Activated naive CD4-positive, alpha-beta T cell (primary cell): ENCODE measurements at places on chromosomes 3 and 15.

GRCh38 chr3:124775877-124776276, 45.6 kb downstream of the UMPS start:
- no peak for DNase-seq

DNA sequence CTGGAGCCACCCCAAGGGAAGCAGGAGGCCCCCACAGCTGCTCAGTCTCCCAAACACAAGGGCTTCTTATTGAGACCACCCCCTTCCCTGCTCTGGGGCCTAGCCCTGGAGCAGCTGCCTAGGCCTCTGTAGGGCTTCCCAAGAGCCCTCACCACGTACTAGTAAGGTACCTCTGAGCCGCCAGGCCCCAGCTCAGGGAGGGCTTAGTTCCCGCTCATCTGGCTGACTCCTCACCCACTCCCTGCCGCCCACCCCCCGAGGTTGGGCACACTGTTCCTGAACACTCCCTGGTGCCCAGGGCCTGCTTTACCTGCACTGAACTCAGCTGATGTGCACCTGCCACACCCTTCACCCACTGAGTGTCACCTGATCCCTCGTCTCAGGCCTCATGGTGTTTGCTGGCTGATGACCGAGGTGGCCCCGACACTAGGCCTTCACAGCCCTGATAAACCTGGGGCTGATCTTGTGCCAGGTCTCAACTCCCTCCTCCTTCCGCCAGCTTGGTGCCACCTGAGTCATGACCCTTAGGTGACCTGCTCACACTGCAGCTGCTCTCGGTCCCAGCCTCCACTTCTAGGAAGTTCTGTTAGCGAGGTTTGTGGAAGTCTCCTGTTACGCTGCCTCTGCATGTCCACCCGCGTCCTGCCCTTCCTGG, 18.0 kb upstream of the SPTBN5 start:
- DNase-seq, result no peak

GRCh38 chr3:104631254-104631653, 735.5 kb upstream of the ALCAM start:
- DNase-seq, result no peak

GRCh38 chr3:167394003-167394402, 13.9 kb upstream of the ZBBX start:
- no peak for DNase-seq

DNA sequence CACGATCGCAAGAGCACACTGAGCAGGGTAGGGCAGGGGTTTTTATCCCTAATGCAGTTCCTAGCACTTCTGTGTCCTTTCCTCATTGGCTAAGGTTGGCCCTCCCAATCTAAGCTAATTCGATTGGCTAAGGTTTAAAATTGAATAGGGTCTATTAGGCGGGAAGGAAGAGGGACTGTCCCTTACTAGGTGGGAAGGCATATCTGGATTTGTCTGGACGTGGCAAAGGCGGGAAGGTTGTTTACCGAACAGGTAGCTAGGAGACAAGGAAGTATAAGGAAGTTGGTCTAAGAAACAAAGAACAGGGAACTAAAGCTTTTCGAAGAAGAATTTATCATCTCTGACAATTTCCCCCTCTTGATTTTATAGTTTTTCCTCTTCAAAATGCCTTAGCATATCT, 24.8 kb upstream of the ATG7 start:
- no peak for DNase-seq

- no peak for DNase-seq
Measured at GRCh38 chr3:88334187-88334868, 184.6 kb downstream of the C3orf38 start.

DNA sequence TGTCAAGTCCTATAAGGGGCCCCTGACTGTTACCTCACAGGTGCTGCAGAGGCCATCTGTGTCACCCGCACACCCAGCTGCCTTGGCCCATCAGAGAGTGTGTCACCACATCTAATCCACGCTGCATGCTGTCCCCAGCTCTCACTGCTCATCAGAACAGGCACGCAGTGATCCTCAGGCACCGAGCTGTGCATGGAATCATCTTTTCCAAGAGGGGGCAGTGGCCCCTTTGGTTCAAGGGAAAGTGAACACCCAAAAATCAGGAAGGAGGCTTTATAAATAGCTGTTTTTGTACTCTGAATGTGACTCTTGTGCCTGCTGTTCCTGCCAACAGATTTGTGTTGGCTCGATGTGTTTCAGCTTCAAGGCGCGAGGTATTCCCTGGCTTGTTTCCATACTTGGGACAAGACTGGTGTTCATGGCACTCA, 110.3 kb upstream of the ETV5 start:
- DNase-seq, result no peak

GRCh38 chr15:57158589-57158988, 217.7 kb upstream of the CGNL1 start:
- no peak for DNase-seq

DNA sequence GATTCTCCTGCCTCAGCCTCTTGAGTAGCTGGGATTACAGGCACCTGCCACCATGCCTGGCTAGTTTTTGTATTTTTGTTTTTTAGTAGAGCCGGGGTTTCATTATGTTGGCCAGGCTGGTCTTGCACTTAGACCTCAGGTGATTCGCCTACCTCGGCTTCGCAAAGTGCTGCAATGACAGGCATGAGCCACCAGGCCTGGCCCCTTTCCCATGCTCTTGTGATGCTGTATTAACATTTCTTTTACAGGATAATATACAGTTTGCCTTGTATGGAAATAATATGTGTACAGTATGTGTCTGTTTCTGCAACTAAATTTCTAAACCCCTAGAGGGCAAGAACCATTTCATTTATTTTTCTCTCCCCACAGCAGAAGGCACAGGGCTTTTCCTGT, 37.8 kb downstream of the SCG5 start:
- no peak for DNase-seq

GRCh38 chr3:73409138-73409763, 215.5 kb downstream of the PDZRN3 start:
- no peak for DNase-seq

- DNase-seq, result no peak
Measured at GRCh38 chr15:58494567-58494966, 62.8 kb downstream of the LIPC start.

- no peak for DNase-seq
Measured at GRCh38 chr3:52547143-52547542, 10.7 kb downstream of the UQCC5 start.

DNA sequence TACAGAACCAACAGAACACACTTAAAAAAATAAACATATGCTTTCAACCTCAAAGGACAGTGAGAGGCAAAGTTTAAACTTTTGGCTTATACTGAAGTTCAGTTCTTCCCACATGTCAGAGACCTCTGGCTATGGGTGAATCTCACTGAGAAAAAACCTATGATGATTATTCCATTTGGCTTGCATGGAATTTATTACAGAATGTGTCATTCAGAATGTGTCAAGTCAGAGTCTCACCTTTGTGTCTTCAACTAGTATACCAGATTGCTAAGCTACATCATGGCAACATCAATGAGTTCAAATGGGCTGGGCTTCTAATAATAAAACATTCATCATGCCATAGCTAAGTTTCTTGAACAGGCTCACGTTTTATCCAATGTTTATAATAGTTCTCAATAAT, 987.0 kb downstream of the NTRK3 start:
- DNase-seq, result no peak

GRCh38 chr3:171749124-171749523, 61.2 kb downstream of the PLD1 start:
- no peak for DNase-seq

DNA sequence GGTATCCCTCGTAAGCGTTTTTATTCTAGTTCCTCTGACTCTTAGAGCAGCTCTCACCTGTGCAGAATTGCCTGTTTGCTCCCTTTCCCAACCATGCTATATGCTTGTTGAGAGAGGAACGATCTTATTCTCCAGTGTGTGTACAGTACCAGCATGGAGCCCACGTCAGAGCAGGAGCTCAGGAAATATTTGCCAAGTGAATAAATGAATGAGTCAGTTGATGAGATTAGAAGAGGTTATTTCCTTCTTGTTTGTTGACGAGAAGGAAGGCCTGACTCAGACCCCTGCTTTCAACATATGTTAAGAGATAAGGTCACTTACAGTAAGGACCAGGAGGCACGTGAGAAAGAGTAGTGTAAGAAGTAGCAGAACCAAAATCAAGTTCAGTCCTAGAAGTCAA, 106.3 kb upstream of the ABHD17C start:
- no peak for DNase-seq

DNA sequence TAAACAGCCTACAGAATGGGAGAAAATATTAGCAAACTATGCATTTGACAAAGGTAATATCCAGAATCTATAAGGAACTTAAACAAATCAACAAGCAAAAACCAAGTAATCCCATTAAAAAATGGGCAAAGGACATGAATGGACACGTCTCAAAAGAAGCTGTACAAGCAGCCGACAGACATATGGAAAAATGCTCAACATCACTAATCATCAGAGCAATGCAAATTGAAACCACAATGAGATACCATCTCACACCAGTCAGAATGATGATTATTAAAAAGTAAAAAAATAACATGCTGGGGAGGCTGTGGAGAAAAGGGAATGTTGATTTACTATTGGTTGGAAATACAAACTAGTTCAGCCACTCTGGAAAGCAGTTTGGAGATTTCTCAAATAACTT, 30.7 kb upstream of the PPM1L start:
- no peak for DNase-seq

DNA sequence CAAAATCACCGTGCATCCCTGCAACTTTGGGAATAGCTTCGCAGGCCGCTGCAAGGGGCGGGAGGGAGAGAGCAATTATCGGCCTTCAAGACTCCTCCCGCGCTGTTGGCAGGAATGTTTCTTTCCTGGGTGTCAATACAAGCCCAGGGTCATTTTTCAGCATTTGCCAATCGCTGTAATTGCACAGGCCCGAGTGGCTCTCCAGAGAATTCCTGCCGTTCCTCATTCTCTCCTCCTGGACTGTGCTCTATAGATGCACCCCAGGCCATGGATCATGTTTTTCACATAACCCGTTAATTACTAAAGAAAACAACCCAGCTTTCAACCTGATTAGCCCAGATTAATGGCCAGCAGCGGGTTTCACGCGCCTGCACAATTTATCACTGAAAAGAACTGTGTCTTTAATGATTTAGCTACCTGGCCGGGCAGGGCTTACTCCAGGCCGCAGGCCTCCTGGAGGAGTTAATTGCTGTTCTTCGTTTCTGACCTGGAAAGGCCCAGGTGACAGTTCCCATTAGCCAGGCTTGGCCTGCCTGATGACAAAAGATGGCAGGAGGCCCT, 144.3 kb downstream of the OPA1 start:
- DNase-seq, result no peak

- no peak for DNase-seq
Measured at GRCh38 chr3:173371848-173372487, 25.6 kb upstream of the NLGN1 start.

DNA sequence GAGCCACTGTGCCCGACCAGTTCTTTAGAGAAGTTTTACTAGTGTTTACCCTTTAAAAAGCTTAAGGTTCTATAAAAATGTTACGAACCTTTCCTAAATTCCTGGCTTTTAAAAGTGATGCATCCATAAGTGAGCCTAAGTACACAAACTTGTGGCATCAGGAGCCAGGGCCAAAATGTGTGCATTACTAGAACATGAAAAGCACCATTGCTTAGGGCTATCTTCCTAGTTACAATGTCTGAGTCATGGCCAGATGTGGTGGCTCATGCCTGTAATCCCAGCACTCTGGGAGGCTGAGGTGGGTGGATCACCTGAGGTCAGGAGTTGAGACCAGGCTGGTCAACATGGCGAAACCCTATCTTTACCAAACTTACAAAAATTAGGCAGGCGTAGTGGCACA, 39.9 kb downstream of the LEO1 start:
- no peak for DNase-seq

- DNase-seq, result no peak
Measured at GRCh38 chr15:68275165-68275746, 2.3 kb upstream of the FEM1B start.

GRCh38 chr3:61155701-61156292, 95.5 kb downstream of the FHIT start:
- DNase-seq, result no peak

DNA sequence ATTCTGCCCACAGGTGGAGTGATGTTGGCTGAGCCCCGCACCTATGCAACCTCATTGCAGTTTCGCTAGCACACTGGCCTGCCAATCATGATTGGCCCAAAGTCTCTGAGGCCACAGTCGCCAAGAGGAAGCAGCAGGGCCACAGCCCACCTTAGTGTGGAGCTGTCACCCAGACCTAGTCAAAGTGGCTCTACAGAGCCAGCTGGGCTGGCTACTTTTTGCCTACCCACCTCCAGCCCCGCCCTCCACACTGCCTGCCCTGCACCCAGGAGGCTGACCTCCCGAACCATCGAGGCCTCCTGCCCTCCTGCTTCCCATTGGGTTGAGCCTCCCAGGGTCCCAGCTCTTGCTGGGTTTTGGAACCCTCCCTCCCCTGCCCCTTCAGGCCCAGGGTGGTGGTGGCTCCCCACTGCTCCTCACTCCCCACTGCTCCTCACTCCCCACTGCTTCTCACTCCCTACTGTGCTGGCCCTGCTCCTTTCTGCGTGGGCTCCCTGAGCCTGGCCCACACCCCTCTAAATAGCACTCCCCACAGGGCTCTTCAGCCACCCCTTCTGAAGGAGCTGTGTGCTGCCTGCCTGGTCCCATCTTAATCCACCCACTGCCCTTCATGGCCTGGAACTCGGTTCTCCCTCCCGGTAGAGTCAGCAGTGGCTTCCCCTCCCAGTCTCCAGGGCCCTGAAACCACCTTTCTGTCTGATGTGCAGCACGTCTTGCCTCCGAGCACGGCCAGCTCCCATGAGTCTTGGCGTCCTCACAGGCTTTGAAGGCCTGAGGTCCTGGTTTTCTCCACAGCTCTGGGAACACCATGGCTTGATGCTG, 89.3 kb downstream of the WNT7A start:
- no peak for DNase-seq

DNA sequence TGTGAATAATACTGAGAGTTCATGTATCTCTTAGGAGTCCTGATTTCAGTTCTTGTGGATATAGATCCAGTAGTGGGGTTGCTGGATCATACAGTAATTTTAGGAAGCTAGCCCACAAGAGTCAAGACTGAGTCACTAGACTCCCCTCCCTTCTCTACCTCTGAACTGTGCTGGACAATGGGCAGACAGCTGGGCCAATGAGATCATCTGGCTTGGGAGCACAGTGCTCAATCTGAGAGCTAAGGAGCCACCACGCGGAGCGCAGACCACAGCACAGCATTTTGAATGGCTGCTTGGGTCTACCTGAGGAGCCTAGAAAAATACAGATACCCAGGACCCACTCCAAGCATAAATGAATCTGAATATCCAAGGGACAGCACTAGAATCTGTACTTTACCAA, 32.5 kb downstream of the WNT5A start:
- no peak for DNase-seq

DNA sequence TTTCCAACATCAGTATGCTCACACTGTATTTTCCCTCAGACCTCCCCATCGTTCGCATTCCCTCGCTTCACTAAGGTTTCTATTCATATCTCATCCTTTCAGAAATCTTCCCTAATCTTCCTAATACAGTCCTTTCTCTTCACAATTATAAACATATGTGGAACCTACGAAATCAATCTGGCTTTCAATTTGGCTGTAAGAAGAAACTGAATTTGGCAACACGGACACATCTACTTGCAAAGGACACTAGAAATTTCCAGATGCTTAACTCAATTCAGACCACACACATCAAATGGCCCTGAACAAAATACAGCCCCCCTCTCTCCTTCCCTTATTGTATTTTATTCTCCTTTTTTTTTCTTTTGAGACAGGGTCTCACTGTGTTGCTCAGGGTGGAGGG, 39.1 kb upstream of the TM4SF19 start:
- no peak for DNase-seq
